ENCODE measurements at places on chromosomes 4 and X.

GRCh38 chr4:47686294-47686872 lies 151.5 kb downstream of the CORIN start:
- peak; percentile 69 for DNase-seq

- DNase-seq = no peak
Measured at GRCh38 chrX:144297221-144297620, 413.4 kb downstream of the UBE2NL start.

DNA sequence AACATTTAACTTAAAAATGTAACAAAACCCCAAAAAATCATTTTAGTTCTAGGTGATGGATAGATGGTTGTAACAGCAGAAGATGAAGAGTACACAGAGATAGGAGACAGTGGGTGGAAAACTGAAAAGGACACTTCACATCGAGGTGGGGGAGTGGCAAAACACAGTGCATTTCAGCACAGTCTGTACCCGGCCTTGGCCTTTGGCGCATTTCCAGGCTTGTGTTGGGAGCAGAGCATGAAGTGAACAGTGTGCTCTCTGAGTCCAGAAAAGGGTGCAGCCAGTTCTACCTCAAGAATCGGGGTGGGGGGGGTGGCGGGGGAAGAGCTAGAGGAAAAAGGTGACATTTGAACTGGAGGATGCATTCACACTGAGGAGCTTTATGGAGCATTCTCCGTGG lies 4.3 kb downstream of the TSPYL2 start:
- DNase-seq = no peak

DNA sequence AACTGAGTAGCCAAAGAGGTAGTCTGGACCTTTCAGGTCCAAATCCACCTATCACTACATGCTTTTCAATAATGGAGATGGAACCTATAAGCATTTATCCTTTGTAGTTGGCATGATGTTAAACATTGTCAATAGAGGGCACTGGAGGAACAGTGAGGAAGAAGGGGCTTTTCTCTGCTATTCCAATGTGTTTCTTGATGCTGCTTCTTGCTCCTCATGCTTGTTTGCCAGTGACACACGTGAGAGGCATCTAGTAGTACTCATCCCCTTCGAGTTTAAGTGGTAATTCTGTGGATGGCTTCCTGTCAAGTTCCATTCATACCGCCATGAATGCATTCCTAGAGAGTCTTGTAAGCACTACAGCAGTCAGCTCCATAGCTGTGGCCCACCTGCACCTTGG lies 84.0 kb downstream of the NAA11 start:
- peak; percentile 5 for DNase-seq

DNA sequence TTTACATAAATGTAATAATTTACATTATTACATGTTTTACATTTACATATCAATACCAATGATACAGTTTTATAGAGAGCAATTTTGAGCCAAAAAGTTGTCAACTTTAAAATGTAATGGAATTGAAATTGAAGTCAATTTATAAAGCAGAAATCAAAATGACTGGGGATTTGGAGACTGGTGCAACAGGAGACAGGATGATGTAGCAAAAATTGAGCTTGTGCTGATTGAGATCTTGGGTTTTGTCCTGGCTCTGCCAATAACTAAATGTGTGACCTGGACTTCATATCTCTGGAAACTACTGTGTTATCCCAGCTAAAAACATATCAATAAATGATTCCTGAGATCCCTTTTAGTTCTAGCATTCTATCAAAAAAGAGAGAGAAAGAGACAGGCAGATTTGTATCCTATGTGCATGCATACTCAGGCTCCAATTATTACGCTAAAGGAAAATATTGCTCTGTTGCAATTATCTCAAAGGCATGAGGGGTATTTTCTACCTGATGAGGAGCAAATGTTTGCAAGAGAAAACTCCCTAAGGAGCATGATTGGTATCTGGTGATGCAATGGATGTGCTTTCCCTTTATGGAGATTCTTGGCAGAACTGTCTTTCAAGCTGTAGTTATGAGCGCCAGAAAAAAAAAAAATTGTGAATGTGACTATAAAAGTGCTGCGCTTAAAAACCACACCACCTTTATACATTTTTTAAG lies 14.7 kb downstream of the EXOC1L start:
- no peak for DNase-seq

DNA sequence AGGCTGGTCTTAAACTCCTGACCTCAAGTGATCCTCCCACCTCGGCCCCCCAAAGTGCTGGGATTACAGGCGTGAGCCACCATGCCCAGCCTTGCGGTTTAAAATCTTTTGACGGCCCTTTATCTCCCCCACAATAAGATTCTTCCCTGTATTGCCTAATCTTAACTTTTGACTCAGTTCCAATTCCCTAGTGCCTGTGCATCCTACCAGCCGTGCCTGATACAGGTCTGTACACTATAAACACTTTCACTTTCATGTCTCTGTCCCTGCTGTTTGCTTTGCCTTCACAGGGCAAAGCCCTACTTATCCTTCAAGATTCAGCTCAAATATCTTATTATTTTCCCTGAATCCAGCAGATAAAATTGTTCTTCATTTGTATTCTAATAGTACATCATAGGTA lies 74.6 kb downstream of the WDR44 start:
- DNase-seq = no peak

- no peak for DNase-seq
Measured at GRCh38 chr4:68257719-68258118, 12.2 kb upstream of the TMPRSS11B start.

DNA sequence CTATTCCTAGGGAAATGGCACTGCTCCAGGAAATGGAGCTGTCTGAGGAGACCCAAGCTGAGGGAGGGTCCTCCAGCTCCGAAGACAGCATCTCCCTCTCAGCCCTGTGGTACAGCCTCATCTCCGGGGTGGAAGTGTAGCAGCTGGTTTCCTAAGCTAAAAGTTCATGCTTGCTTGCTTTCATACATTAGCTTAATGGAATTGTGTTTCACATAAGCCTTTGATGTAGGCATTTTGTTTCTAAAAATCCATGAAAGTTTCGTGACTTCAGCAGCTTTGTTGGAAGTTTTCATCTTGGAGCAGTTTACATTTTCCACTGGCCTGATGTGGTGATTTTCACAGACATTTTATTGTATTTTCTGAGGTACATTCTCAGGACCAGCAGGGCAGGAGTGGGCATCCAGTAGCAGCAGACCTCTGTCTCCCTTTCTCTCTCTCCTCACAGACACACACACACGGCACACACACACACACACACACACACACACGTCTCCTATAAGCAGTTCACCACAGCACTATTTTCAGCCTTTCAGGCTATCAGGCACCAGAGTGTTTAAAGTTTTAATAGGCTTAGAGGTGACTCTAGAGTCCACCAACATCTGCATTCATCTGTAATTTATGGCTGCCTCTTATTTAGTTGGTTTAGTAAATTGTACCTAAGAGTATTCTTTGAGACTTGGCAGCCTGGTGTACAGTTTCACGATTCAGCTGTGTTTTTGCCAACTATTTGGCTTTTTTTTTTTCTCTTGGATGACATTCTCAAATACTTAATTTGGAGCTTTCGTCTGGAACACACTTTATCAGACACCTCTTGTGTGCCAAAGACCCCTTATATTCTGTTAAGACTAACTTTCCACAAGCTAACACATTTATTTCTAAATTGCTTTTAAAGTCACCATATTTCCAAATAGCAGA lies 225.8 kb upstream of the SFRP2 start:
- DNase-seq = no peak

DNA sequence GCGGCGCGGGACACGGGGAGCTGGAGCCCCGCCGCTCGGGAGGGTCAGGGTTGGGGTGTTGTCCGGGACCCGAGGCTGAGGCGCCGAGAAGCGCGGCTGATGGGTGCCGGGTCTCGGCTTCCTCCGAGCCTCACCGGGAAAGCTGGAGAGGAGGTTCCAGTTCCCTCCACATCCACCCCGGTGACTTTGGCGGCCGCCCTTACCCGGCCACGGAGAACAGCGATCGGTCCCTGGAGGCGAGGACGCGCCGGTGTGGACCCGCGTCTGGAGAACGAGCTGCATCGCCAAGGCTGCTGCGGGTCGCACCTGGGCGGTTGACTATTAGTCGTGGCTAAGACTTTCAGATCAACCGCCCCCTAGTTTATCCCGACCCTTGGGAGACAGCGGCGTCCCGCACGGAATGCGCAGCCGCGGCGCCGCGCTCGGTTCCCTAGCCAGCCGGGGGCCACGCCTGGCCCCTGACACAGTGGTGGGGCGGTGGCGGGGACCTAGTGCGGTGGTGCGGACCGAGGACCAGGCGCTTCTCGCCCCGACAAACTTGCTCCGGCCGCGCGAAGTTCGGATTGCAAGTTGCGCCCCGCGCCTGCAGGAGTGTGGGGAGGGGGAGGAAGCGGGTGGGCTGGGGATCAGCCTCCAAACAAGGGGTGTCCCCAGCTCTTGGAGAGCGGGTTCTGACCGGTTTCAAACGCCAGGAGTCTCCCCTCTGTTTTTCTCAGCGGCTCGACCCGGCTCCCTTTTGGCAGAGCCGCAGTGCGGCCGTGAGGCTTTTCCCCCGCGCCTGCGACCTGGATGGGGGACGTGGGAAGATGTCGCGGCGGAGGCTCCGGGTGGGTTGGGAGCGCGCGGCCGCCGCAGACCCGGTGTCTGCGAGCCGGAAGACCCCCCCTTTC lies 568 bp downstream of the FHDC1 start:
- DNase-seq = no peak

DNA sequence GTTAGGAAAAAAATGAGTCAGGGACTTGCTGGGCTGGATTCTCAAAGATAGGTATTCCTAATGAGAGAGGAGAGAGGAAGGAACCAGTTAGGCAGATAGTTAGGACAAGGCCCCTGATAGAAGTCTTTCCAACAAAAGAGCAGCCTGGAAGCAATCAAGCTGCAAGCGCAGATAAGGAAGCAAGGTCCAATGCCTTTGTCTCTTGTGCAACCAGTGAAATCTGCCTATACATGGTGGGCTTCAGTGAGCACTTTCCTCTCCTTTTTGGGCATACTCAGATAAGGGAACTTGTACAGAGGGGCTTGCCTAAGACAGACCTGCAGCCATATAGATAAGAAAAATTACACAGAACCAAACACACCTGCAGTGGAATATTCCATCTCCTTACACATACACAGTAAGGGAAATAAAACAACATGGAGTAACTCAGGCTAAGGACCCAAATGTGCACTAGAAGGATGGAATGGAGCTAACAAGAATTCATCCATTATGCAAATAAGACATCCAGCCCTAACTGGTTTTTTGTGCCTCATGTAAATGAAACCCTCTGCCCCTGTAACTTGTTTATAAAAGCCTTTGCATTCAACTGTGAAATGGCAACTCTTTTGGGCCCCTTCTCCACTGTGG lies 68.8 kb downstream of the PCDH18 start:
- no peak for DNase-seq

DNA sequence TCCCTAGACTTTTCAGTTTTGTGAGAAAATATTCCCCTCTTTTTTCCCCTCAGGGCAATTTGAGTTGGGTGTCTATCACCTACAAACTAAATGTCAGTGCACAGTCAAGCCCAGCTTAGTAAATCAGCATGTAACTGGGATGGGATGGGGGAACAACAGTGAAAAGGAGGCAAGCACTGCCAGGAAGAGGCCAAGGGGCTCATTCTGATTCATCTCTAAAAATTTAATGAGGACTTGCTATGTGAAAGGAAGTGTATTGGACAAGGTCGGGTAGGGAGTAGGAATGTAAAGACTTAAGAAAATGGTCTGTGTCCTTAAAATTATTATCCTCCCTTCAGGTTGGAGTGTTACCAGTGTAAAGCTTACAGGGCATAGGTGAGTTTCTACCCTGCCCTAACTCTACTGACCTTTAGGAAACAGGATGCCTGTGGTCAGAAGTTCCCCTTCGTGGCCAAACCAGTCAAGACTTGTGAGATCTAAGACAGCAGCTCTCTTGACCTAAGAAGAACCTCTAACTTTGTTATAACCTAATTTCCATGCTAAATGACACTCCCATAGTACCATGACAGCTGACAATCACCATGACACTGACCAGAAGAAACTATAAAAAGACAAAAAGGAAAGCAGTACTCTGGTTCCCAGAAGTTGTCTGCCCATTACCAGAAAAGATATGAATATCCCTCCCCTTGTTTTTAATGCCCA lies 194.4 kb upstream of the LDB2 start:
- no peak for DNase-seq

GRCh38 chr4:124322234-124323065 lies 390.1 kb downstream of the ANKRD50 start:
- DNase-seq = peak; percentile 56

GRCh38 chrX:39750848-39751247 lies 346.9 kb downstream of the BCOR start:
- peak; percentile 62 for DNase-seq

DNA sequence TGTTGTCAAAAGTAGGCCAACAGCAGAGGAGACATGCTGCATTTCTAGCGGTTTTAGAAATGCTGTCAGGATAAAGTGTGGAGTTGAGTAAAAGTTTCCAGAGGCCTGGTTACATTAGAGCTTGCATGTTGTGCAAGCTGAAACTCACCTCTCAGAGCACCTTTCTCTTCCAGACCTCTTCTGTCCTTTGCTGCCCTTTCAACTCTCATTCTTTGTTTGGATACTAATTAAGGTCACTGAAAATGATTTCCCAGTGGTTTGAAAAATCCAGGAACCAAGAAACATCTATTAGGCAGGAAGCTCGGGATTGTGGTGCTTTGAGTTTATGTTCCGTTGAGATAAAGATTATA lies 426.6 kb downstream of the MAPK10 start:
- DNase-seq = no peak

DNA sequence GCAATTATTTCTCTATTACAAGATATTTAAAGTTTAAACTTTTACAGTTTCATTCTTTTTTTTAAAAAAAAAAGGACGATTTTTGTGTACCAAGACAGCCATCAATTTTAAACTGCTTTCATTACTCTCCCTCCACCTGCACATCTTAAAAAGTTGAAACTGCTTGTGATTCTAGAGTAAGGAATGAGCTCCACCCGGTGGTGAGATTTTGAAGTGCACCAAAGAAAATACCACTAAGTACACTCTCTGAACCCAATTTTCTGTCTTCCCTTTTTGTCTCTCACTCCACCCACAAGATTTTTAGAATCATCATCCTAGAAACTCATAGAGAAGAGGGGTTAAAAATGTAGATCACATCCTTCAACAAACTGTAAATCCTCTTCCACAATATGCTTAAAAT lies 91.3 kb upstream of the WDR44 start:
- peak; percentile 30 for DNase-seq

All from AML-193 (cell line).